ENCODE measurements at places on chromosomes 16 and 17.

DNA sequence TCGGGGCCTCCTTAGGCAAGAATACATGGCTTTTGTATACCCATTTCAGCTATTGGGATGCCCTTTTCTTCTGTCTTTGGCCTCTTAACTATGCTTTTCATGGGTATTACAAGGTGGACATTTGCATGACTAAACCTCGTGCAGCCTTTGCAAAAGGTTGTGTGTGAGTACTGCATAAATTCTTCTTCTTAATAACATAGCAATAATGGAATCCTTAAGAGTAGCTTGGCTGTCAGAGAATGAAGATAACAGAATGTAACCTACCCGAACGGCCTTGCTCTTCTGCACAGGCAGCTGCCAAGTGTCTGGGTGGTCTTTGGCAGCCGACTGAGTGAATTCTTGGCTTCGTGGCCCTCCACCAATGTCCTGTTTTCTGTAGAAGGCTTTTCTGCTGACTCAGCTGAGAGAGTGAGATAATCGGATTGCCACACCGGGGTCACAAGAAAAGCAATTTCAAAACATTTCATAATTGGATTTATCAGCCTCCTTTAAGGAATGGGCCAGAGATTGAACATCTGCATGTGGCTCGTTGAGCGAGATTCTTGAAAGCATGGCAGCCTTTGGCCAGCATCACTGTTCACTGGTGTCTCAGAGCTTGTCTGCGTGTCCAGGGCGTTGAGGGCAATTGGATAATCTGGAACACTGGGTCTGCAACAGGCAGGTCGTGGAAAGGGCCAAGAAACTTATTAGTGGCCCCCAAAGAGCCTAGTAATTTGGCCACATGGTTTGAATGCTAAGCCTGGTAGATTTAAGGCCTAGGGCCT is 13.4 kb downstream of the IRF8 start:
- no peak for DNase-seq

DNA sequence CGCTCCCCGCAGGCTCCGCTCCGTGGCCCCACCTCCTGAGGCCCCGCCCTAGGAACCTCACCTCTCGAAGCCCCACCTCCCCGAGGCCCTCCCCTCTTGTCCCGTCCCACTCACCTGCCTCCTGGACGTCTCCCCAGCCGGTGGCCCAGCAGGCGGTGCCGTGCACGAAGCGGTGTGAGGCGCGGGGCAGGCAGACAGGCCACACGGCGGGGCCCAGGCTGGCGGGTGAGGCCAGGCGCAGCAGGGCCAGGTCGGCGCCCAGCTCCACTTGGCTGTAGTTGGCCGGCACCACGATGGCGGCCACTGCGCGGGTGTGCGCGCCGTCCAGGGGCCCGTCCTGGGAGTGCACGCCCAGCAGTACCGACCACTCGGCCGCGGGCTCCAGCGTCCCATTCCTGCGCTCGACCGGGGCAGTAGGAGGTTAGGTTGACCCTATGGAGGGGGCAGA is 1.6 kb downstream of the PRSS36 start:
- DNase-seq: no peak

GRCh38 chr16:17633181-17633951 is 162.6 kb upstream of the XYLT1 start:
- no peak for DNase-seq

- no peak for DNase-seq
Observed at GRCh38 chr17:75079023-75079373, 8.8 kb upstream of the SLC16A5 start.

- no peak for DNase-seq
Observed at GRCh38 chr17:28937044-28937729, 14.1 kb downstream of the PHF12 start.

GRCh38 chr17:27578718-27579085 is 52.3 kb upstream of the LGALS9 start:
- no peak for DNase-seq

DNA sequence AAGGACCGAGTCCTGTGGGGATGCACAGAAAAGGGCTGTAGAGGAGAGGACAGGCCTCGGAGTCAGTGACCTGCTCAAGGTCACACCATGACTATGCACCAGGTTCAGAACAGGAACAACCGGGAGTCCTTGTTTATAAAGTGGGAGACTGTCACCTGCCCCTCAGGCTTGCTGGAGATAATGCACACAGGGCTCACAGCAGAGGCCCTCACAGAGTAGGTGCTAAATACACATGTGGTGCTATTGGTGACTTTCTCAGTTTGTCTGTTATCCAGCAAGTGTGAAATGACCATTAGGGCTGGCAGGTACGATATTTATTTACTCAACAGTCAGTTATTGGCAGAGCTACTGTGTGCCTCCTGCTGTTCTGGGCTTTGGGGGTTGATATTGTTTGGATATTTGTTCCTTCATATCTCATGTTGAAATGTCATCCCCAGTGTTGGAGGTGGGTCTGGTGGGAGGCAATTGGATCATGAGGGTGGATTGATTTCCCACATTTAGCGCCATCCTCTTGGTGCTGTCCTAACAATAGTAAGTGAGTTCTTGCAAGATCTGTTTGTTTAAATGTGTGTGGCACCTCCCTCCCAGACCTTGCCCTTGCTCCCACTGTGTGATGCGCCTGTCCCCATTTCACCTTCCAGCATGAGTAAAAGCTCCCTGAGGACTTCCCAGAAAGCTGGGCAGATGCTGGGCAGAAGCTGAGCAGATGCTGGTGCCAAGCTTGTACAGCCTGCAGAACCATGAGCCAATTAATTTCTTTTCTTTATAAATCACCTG is 162.1 kb upstream of the MPHOSPH6 start:
- no peak for DNase-seq

- no peak for DNase-seq
Observed at GRCh38 chr17:48611213-48611612, 396 bp upstream of the HOXB7 start.

GRCh38 chr17:53896047-53896446 is 73.3 kb downstream of the KIF2B start:
- no peak for DNase-seq

GRCh38 chr17:6137716-6138502 is 67.7 kb downstream of the WSCD1 start:
- DNase-seq: no peak

GRCh38 chr17:67999291-67999911 is 3.1 kb upstream of the C17orf58 start:
- no peak for DNase-seq

- DNase-seq: no peak
Observed at GRCh38 chr17:60224064-60224463, 74.3 kb downstream of the CA4 start.

DNA sequence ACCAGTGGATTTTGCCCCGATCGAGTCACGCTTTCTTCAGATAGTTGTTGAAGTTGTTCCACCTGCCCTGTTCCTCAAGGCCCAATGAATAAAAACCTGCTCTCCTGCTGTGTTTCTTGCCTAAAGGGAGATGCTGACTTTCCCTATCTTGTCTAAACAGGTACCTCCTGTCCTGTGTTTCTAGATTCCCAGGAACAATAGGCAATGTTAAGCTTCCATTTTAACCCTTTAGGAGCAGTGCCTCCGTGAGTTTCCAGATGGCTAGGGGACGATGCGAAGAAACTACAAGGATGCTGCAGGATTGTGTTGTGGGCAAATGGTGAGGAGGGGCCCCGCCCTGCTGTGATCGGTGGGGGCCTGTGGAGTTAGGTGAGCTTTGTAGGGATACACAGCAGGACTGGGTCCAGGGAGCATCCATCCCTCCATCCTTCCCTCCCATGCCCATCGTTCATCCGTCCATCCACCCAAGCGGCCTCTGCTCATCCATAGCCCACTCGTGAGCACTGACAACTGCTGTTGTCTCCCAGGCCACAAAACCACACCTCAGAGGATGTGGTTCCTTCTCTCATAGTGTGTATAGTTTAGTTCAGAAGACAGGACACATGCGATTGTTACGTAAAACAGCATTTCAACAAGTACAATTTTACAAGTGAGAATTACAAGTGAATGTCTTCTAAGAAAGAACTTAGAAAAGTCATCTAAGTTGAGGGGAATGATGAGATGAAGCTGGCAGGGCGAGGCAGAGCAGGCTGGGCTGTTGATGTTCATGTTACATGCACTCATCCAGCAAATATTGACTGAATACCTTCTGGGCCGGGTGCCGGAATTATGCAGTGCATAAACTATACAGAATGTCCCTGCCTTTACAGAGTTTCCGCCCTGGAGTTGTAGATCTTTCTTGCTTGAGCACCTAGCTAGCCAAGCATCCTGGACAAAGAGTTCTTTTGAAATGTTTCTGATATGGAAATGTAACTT is 5.2 kb downstream of the ARSG start:
- DNase-seq: no peak

GRCh38 chr17:76558198-76559095 is 18.6 kb downstream of the PRCD start:
- no peak for DNase-seq

DNA sequence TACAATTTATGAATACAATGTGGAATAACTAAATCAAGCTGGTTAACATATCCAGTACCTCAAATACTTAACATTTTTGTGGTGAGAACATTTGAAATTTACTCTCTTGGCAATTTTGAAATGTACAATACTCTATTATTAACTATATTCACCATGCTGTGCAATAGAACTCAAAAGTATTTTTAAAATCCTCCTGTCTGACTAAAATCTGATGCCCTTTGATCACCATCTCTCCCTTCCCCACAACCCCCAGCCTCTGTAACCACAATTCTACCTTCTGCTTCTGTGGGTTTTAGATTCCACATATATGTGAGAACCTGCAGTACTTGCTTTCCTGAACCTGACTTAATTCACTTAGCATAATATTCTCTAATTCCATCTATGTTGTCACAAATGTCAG is 71.6 kb upstream of the ALOX12 start:
- no peak for DNase-seq

DNA sequence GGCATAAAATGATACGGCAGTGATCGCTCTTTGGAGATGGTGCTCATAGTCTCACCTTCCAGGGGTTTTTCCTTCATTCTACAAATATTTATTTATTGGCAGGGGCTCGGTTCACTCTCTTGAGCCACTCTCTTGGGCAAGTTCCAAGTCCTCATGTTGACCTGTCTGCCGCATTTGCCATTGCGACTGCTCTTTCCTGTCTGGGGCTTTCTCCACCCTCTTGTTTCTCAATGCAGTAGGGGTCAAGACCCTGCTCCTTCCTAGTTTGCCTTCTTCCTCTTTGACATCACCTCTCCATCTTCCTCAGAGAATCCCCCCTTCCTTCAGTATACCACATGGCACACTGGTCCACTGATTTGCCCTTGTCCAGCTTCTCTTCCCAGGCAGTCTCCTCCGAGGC is 21.9 kb upstream of the LRRC75A start:
- no peak for DNase-seq

GRCh38 chr17:76405607-76405966 is 21.2 kb downstream of the SPHK1 start:
- no peak for DNase-seq

DNA sequence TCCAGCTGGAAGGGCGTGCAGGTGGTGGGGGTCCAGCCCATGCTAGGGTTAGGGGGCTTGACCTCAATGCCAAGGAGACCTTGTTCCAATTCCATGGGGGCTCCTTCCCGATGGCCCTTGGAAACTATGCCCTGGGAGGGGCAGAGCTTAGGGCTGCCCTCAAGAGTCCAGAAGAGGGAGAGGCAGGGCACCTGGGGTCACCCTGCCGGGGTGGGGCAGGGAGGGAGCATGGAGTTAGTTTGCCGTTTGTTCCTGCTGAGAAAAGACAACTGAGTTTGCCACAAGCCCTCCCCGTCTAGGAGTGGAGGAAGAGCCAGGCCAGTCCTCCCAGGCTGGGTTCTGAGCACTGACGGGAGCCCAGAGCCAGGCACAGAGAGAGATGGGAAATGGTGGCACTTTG is 21.4 kb downstream of the MMP15 start:
- DNase-seq: no peak

- no peak for DNase-seq
Observed at GRCh38 chr17:81193470-81194224, 27.6 kb upstream of the AATK start.

DNA sequence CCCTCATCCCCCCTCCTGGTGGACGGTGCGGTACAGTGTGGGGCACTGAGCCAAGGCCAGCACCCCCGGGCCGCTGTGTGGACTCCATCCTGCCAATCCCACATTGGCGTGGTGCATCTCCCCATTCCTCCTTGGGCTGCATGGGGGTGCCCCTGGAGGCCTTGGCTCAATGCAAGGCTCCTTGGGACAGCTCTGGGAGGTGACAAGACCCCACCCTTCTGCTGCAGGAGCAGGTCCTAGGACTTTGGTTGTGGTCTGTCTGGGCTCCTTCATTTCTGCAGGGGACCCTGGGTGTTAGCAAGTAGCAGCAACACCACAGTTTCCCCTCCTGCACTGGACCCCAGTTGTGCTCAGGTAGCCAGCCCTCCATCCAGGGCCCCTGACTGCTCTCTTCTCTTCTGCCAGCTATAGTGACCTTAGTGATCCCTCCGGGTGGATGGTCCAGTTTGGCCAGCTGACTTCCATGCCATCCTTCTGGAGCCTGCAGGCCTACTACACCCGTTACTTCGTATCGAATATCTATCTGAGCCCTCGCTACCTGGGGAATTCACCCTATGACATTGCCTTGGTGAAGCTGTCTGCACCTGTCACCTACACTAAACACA is 1.3 kb downstream of the PRSS21 start:
- no peak for DNase-seq

- no peak for DNase-seq
Observed at GRCh38 chr17:66963909-66964771, at the start of gene CACNG4. CACNG4 (plus strand) TSS chr17:66964707; CDS start chr17:66964912, 205 bp downstream.

DNA sequence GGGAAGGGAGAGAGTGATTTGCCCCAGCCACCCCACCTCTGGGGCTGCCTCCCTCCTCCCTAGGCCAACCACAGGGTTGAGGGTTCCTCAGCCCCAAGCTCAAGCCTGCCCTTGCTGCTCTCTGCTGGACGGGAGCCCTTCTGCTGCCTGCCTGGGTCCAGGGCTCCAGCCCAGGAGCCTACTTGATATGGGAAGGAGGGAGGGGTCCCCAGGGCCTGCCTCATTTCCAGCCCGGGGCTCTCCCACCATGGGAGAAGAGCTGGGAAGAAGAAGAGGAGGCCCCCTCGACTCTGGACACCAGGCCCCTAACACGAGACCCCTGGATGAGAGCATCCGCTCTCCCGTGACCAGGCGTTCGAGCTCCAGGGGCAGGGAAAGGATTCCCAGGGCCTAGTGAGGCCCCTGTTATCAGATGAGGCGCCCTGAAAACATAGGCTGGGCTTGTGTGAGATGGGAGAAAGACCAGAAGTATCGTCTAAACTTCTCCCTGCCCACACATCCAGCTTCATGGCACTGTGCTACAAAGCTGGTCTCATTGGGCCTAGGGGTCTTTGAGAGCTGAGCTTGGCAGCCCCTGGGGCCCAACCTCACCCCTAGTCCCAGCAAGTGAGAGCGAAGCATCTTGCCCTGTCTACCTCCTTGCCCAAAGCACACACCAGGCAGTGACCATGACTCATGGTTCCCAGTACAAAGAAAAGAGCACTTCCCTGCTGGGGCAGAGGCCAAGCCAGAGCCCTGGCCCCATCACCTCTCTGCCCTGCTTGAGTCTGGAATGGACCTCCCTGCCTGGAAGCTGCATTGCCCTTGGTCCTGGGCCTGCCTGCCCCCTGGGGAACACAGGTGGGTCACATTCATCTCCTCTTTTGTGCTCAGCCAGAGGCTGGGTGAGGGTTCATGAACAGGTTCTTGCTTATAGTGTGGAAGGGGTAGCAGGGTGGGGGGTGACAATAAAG is 987 bp downstream of the SLC16A5 start:
- DNase-seq: no peak

GRCh38 chr17:72587773-72588511 is 467.1 kb downstream of the SOX9 start:
- DNase-seq: no peak

All from iPS DF 6.9 (cell line).